ENCODE measurements at places on chromosomes 3 and 15.

GRCh38 chr3:174268586-174268985 is 590.5 kb upstream of the NAALADL2 start:
- DNase-seq = no peak

DNA sequence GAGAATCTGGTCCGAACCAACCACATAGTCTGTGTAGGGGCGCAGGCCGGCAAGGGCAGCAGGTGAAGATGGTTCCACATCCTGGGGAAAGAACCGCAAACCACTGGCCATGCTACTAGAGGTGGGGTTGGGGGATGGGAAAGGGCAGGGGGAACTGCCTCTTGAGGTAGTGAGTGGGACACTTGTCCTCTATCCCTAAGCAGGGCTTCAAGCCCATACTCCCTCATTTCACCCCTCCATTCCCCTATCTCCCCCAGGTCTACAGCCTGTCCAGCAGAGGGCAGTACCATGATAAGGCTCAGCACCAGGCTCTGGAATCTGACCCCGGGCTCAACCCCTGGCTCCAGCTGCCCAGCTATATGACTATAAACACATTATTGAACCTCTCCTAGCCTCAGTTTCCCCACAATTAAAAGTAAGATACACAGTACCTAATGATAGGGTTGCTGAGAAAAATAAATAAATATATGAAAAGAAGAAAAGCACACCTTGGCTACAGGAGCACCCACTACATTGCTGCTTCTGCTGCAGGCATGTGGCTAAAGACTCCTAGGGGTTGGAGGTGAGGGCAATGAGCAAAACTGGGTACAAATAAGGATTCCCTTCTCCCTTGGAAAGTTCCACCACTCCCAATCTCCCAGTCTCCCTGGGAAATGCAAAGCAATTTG is 6.3 kb downstream of the GORASP1 start:
- no peak for DNase-seq

- no peak for DNase-seq
Measured at GRCh38 chr15:99102332-99103235, 2.3 kb upstream of the SYNM start.

- no peak for DNase-seq
Measured at GRCh38 chr3:28699283-28699682, 350.7 kb upstream of the AZI2 start.
